Muscle of arm (tissue), 14 donors: ENCODE measurements at places on chromosomes 16 and 17. TPM values are rescaled to one million over a fixed set of nuclear protein-coding genes. Genes with fewer than 3 reads are reported as not detected.

GRCh38 chr17:34076743-34077631, 178.1 kb upstream of the CCL2 start:
- DNase-seq = no peak

DNA sequence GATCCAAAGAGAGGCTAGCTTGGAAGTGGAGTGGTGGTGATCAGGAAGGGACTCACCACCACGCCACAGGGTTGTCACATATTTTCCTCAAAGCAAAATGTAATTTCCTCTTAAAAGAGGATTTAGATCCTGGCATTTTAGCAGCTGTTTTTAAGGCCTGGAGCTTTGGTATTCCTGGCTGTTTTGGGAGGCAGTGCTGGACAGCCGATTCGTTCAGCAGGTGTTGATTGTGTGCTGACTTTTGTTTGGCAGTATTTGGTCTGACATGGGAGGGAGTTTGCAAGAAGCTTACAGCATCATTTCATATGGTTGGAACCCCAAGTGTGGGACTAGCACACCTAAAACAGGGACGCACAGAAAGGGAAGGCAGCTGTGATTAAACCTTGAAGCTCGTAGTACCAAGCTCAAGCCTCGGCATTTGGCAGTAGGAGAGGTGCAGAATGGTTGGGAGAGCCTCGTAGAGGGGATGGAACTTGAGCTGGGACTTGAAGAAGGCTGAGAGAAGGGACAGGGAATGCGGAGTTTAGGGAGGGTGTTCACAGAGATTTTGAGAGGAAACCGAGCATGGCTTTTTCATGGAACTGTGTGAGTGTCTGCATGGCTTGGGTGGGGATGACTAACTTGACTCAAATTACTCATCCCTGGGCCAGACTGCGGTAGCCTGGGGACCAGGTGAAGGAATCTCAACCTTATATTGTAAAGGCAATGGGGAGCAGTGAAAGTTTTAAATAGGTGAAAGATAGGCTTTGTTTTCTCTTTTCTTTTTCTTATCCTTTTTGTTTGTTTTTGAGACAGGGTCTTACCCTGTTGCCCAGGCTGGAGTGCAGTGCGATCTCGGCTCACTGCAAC, 52.3 kb downstream of the RPTOR start:
- no peak for DNase-seq

DNA sequence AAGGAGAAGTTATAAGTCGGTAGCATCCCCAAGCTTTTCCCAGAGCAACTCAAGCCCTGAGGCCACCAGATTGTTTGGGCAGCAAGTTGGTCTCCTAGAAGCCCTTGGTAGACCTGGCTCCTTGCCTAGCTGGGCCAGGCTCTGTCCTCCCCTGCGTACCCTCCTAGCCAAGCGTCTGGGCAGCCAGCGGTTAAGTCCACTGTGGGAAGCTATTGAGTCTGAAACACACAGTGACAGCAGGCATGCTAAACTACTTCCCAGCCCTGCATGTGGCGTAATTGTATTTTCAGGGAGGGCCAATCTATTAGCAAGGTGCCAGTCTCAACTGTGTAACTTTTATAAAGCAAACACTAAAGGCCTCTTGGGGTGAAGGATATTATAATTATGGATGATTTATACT, 419.1 kb upstream of the RBFOX1 start:
- no peak for DNase-seq

GRCh38 chr17:74843352-74843627, 16.4 kb downstream of the GRIN2C start:
- DNase-seq = no peak

DNA sequence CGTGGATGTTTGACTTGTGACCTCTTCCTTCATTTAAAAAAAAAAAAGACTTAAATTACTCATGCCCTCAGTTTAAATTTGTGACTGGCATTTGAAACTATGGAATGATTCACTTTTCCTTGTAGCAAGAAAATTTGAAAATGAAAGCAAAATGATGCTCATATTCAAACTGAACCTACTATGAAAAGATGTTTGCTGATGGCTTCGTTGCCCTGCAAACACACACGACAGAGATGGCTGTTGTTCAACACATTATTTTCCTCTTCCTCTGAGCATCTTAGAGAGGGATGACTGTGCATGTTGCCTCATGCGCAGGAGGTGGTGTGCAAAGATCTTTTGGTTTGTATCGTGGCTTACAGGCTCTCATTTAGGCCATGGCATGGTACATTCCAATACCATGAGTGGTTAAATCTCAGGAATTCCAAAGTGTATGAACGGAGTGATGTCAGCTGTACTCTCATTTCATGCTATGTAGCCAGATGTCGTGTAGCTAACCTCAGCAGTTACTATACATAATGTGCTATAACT, 164.5 kb downstream of the PRKCA start:
- DNase-seq = peak; percentile 46

GRCh38 chr17:32634167-32634566, 147.4 kb downstream of the CDK5R1 start:
- no peak for DNase-seq

GRCh38 chr17:58756246-58757161, 850 bp downstream of the PPM1E start:
- peak; percentile 4 for DNase-seq

GRCh38 chr16:10181196-10182162, 749 bp downstream of the GRIN2A start:
- peak; percentile 75 for DNase-seq

- no peak for DNase-seq
Observed at GRCh38 chr16:3101841-3102470, 2.9 kb upstream of the ZSCAN10 start.

DNA sequence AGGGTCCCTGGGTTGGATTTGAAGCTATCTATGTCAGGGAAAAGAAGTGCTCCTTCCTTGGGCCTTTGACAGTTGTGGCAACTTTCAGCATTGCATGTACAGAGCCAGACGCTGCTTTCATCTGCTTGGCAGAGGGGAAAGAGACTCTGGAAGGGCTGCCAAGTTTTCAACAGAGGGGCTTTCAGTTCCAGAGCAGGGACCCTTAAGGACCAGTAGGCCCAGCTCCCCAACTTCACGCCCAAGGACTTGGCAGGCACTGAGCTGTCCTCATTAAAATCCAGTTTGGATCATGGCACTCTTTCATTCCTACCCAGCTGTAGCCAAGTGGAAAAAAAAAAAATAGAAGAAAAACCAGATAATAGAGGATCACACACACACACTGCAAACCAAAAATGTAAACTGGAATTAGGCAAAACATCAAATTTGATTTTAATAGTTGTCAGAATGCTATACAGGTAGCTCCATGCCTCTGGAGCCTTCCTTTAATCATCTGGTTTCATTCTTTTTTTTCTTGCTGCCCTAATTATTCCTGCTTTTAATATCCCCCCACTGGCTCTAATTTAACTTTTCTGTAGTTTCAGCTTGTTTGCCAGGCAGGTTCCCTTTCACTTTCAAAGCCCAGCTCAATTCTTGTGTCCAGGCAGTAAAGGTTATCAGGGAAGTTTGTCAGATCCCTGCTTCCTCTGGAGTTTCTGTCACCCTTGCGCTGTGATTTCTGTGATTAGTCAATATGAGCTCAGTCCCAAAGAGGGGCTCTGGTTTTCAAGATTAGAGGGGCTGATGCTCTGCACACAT, 702.6 kb upstream of the CDH8 start:
- DNase-seq = no peak

DNA sequence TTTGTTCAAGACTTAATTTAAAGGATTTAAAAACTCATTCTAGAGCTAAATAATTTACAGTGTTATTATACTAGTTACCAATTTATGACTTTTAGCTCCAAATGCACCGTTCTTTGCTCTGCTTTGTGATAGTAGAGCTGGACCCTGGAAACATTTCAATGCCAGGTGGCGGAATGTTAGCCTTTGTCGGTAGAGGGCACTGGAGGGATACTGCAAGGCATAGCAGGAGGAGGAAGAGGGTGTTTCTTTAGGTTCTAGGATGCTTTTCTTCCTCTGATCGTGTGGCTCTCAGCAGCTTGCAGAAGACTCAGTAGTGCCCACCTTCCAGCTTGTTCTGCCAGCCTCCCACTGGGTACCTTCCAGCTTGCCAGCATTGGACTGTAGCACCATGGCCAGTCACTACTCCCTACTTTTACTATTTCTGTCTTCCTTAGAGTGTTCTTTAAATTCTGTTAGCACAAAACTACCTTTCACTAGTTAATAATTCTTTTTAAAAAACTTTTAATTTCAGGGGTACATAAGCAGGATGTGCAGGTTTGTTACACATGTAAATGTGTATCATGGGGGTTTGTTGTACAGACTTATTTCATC, 325.3 kb downstream of the UTP18 start:
- no peak for DNase-seq

DNA sequence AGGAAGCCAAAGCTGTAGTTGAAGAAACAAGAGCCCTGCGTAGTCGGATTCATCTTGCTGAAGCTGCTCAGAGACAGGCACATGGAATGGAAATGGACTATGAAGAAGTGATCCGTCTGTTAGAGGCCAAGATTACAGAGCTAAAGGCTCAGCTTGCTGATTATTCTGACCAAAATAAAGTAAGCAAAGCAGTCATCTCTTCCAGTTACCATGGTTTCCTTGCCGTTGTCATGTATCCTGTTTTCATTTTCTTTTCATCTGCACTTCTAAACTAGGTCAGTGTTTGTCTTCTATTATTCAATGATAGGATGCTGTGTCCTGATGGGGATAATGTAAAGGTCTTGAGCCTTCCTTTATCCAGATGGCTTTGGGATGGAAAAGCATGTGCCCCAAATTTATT, 104.3 kb downstream of the STXBP4 start:
- no peak for DNase-seq

DNA sequence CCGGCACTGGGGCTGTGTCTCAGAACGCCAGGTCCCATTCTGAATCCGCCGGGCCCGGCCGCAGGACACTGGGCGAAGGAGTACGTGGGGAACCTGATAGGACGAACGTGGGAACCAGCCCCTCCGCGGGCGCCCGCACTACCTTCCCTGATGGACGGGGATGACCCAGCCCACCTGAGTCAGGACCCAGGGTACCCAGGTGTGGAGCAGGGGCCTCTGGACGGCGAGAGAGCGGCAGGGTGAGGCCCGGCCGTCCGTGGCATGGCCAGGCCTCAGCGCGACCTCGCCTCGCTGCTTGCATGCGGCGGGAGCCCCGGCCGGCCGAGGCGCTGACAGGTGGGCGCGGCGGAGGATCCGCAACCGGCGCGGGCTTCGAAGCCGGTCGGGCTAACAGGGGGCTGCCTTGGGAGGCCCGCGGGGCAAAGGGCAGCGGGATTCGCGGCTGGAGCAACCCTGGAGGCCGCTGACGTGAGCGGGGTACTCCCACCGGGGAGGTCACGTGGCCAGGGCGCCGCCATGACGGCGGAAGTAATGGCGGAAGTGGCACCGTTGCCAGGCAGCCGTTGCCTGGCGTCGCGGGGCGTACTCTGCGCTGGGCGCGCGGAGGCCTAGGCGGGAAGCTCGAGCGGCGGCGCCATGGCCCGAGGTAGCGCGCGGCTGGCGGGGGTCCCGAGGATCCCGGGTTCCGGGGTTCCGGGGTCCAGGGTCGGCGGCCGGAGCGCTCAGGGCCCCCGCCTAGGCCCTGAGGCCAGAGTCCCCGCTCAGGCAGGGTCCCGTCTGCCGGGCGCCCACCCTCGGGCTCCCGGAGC, at the start of gene WDR90:
WDR90 (plus strand) TSS at position 585 of the 809 bp plus-strand sequence; CDS start at position 637, 52 bp downstream.
- peak; percentile 91 for DNase-seq

DNA sequence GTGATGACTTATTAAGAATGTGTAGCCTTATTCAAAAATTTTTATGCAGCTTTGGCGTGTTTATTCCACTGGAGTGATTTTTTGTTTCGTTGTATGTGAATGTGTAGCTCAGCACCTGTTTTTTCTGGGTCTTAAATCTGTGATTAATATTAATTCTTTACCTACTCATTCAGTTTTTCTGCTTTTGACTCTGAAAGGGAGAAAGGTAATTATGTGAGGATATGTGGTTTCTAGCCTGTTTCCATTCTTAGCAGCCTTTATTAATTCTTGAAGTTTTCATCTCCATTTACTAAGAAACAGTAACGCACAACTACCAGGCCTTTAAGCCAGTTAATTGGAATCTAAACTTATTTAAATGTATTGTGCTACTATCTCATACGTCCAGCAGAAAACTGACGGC, 7.0 kb downstream of the HEATR3 start:
- DNase-seq = no peak

GRCh38 chr17:57609878-57610270, 135.2 kb downstream of the CCDC182 start:
- no peak for DNase-seq

DNA sequence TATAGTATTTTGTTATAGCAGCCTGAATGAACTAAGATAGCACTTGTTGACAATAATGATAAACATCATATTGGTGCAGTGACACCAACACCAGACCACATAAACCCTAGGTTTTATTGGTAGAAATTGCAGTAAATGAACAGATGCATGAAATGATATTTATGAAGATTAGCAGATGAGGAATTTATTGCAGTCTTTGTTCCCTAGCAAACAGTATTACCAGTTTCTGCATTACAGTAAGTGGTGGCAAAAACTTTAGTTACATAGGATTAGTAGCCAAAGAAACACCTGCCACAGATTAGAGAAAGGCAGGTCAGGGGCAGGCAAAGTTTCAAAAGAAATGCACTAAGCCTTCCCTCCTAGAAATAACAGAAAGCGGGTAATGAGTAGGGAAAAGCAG, 17.7 kb upstream of the TANC2 start:
- no peak for DNase-seq

DNA sequence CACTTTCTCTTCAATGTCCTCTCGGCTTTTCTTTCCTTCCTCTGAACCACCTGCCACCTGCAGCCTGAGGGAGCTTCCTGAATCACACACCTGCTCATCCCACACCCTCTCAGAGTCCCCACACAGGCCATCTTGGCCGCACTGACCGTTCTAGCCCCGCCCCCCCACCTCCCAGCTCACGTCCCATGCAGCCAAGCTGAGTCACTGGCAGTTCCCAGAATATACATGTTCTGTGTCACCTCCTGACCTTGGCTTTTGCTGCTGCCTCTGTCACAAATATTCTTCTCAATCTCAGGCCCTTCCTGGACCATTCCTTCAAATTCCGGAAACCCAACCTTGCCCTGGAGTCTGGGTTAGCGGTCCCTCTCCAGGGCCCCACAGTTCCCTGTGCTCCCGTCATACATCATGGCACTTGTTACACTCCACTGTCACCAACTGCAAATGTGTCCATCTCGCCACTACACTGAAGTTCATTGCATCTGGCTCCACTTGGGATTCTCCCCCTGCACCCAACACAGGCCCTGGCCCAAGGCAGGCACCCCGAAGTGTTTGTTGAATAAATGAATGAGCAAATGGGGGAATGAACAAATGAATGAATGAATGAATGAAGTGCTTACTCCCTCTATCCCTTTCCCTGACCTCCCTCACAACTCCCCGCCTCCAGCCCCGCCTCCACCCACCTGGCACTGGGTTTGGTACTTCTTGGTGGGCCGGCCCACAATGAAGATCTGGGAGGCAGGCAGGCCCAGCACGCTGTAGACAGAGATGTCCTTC, 12.8 kb downstream of the PIMREG start:
- no peak for DNase-seq

- no peak for DNase-seq
Observed at GRCh38 chr16:1088295-1089170, 7.5 kb downstream of the C1QTNF8 start.

The MT1M gene
- 0.57 TPM for polyA plus RNA-seq

The ZKSCAN2 gene
- 6.6 TPM for polyA plus RNA-seq

The MMP15 gene
- 24.6 TPM for polyA plus RNA-seq

The GP1BA gene
- polyA plus RNA-seq = 1.5 TPM

The KRT17 gene
- polyA plus RNA-seq = not detected
